ENCODE measurements at places on chromosomes 2 and 18.

GRCh38 chr2:123715467-123715982 lies 309.6 kb upstream of the CNTNAP5 start:
- DNase-seq = no peak

GRCh38 chr2:80128080-80128479 lies 176.5 kb downstream of the LRRTM1 start:
- no peak for DNase-seq

DNA sequence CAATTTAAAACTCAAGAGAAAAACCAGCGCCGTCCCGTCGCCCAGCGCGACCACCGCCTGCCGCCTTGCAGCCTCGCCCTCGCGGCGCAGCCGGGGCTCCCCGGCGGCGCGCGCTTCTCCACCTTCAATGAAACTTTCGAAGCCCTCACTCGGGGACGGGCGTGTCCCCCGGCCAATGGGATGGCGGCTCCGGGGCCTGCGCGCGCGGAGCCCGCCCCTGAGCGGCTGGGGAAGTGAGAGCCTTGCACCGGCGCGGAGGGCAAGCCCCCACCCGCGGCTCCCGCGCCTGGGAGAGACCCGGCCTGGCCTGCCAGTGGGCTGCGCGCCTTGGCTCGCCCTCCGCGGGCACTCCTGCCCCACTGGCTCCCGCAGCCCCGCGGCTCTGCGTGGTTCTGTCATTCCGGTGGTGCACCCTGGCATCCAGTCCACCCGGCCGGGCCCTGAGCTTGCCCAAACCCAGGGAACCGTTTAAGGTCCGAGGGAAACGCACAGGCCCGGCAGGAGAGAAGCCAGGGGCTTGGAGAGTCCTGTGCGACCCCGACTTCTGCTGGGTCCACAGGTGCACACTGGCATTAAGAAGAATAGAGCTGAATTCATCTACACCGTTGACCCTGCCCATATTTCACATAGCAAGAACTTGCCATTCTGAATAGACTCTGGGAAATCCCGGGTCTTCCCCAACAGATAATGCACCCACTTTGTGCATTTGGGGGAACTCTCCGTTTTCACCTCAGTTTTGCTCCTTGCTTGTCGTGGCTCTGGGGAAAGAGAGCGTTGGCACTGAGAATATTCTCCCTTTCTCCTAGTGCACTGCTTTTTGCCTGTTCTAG lies at the start of gene PIEZO2:
TSS of gene PIEZO2 (minus strand) at position 129 of the 830 bp plus-strand sequence. CDS start 981 bp downstream, outside the sequence.
- DNase-seq = peak; percentile 31

GRCh38 chr18:49123431-49123830 lies 172.7 kb upstream of the SMAD7 start:
- DNase-seq = no peak

DNA sequence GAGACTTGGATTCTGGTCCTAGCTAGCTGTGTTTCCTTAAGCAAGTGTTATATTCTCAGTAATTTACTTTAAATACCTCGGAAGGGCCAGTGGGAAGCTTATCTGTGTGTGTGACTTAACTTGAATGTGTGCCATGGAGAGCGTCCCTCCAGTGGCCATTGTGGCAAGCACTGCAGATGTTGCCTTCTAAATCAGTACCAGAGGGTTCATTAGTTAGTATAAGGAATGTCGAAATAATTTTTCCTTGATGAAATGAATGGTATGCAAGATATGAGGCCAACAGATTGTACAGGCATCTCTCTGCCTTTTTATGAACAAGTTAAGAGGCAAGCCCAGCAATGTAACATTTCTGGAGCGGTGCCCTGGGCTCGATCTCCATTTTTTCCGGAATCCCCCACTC lies 52.0 kb downstream of the FBXO36 start:
- no peak for DNase-seq

- DNase-seq = no peak
Observed at GRCh38 chr2:155301221-155301620, 602.7 kb downstream of the KCNJ3 start.

GRCh38 chr18:58788971-58789875 lies 75.5 kb upstream of the ZNF532 start:
- no peak for DNase-seq

- no peak for DNase-seq
Observed at GRCh38 chr2:226660526-226660925, 139.1 kb downstream of the IRS1 start.

DNA sequence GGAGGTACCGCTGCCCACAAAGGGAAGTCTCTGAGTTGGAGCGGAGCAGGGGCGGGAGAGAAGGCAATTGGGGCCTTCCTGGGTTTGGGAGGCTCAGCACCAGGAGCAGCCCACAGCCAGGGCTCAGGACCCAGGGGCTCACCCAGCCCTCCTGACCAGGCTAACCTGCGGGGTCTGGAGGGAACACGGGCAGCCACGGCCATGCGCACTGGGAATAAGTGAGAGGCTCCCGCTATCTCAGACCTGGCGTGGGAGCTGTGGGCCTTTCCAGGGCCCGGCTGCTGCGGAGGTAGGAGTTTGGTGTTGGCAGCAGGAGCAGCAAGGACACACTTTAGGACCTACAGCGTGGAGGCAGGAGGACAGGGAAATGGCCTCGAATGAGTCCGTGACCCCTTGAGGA lies 69.0 kb downstream of the RRM2 start:
- DNase-seq = no peak

- peak; percentile 11 for DNase-seq
Observed at GRCh38 chr18:48843162-48843561, 107.6 kb downstream of the SMAD7 start.

DNA sequence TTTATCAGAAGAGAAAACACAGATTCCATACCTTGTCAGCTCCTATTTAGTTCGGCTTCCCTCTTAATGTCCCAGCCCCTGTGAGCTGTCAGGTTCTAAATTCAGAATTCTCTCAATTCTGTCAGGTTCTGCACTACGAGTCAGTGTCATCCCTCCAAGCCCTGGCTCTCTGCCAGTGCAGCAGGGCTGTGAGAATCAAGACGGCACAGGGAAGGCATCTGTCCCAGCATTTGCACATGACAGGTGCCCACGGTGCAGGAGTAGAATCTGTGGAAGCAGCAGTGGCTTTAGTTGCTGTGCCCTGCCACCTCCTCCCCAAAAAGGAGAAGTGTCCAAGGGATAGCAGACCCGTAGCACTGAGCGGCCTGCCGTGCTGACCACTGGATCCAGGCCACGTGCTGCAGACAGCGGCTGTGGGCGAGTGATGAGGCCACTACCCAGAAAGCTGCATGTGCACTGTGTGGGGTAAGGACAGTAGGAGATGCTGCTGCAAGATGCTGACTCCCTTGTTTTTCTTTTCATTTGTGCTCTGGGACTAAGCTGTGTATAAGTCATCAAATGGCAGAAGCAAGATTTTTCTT lies 12.8 kb downstream of the RBFA start:
- DNase-seq = no peak

- DNase-seq = no peak
Observed at GRCh38 chr2:216950547-216950946, 90.7 kb upstream of the TNP1 start.

GRCh38 chr18:13611601-13612195 lies 114.7 kb downstream of the FAM210A start:
- DNase-seq = no peak

- no peak for DNase-seq
Observed at GRCh38 chr2:240413813-240414429, 21.5 kb upstream of the GPC1 start.

- DNase-seq = no peak
Observed at GRCh38 chr2:88843651-88844050, 152.2 kb downstream of the RPIA start.

GRCh38 chr2:232781765-232782164 lies 5.4 kb upstream of the KCNJ13 start:
- no peak for DNase-seq

DNA sequence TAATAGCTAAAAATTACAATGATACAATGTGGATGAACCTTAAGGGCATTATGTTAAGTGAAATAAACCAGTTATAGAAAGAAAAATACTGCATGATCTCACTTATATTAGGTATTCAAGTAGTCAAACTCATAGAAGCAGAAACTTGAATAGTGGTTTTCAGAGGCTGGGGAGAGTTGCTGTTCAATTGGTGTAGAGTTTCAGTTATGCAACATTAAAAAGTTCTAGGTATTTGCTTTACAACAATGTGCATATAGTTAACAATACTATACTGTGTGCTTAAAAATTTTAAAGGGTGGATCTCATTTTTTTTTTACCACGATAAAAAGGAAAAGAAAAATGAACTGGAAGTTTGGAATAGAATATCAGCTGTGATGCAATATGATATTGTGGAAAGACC lies 479.1 kb downstream of the SPAG16 start:
- no peak for DNase-seq

GRCh38 chr18:63207835-63208234 lies 111.7 kb downstream of the BCL2 start:
- no peak for DNase-seq

GRCh38 chr2:1743396-1744150 lies 742 bp downstream of the PXDN start:
- DNase-seq = no peak

DNA sequence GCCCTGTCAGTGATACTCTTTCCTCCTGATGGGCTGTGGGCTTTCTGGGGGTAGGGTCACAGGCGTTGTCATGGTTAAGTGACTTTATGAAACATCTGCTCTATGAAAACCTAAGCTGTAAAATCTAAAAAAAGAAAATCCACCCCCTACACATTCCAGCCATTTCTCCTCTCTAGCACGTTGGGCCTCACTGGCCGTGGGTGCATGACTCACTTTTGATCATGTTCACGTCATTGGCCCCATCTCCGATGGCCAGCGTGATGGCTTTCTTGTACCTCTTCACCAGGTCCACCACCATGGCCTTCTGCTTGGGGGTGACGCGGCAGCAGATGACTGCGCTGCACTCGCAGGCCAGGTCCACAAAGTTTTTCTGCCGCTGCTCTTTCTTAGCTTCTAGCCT lies 39.3 kb upstream of the NARS1 start:
- DNase-seq = no peak

- no peak for DNase-seq
Observed at GRCh38 chr2:161250864-161251436, 57.3 kb upstream of the PSMD14 start.

GRCh38 chr2:66477135-66477842 lies 42.4 kb downstream of the MEIS1 start:
- no peak for DNase-seq

DNA sequence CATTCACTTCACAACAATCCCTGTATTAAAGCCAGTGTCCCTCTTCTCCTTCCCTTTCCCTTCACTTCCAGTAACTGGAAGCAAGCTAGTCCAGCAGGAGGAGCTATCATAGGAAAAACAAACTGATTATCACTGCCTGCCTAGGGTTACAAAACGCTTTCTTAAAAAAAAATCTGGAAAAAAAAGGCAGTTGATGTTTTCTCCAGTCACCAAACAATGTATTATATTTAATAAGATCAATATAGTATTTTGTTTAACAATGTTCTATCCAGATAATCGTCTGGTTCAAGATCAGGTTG lies 78.8 kb upstream of the ITGB6 start:
- no peak for DNase-seq

DNA sequence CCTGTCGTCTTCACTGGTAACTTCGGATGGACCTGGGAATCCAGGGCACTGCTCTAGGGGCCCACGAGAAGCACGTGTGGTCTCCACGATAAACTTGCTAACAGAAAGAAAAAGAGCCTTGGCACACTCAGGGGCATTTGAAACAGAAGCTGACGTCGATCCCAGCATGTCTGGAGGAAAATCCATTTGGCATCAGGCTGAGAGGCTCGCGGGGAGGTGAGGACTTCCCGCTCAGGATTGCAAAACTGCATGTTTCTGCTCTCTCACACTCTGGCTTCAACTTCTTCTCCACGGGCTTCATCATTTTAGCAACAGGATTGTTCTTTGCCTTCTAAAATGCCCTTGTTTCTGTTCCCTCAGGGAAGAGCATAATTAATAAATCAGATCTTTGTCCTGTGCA lies 181.7 kb upstream of the COPS8 start:
- DNase-seq = no peak
